ENCODE measurements at places on chromosomes 3 and 15. TPM values are rescaled to one million over a fixed set of nuclear protein-coding genes. Genes with fewer than 3 reads are reported as not detected.

GRCh38 chr3:99760629-99761028 is 57.0 kb upstream of the CMSS1 start:
- no peak for DNase-seq

DNA sequence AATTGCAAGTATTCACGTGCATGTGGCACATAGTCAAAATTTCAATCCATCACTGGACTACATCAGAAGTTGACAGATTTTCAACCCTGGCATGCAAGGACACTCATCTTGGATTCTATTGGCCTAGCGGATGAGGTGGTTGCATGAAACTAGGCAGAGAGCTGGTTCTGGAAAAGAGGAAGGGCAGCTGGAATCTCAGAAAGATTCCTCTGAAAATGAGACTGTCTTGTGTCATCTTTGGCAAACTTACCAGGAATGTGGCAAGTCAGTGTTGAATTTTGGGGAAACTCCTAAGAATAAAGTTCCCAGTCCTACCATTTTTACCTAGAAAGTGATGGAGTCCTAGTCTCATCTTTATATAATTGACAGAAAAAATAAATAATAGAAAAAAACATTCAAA is 384.3 kb upstream of the NR2F2 start:
- DNase-seq: no peak

DNA sequence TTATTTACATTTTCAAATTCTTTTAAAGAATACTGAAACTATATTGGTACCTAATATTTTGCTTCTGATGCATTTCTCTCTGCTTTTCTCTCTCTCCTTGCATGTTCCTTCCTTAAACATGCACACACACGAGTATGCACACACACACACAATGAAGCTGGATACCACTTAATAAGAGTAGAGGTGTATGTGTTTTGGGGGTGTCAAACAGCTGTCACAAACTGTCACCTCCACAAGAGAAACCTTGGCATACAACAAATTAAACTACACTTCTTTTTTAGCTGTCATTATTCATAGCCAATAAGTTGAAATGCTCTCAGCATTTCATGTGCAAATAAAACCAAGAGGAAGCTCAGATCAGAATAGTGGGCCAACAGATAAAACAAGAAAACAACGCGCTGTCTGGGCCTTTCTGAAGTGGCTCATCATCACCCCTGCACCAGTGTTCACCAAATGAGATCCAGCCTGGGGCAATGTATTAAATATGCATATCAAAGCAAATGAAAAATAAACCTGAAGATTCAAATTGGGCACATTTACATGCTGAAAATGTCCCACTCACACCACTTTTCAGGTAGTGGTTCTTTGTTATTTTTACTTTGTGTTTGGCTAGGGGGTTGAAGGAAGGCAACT is 9.7 kb downstream of the MEIS2 start:
- DNase-seq: no peak

DNA sequence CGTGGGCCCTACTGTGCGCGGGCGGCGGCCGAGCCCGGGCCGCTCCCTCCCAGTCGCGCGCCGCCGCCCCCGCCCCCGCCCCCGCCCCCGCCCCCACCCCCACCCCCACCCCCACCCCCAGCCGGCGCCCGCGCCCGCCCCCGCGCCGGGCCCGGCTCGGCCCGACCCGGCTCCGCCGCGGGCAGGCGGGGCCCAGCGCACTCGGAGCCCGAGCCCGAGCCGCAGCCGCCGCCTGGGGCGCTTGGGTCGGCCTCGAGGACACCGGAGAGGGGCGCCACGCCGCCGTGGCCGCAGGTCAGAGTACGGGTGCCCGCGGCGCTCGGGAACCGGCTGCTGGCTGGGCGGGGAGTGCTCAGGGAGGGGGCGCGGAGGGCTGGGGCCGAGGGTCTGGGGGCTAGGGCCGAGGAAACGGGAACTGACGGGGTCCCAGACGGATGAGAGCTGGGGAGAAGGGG is 1.1 kb upstream of the PPARG start:
- no peak for DNase-seq

- no peak for DNase-seq
These were observed 22.6 kb downstream of the TSPAN3 start for GRCh38 chr15:77048135-77048876.

- DNase-seq: no peak
These were observed 2.6 kb upstream of the ULK3 start for GRCh38 chr15:74845581-74845980.

DNA sequence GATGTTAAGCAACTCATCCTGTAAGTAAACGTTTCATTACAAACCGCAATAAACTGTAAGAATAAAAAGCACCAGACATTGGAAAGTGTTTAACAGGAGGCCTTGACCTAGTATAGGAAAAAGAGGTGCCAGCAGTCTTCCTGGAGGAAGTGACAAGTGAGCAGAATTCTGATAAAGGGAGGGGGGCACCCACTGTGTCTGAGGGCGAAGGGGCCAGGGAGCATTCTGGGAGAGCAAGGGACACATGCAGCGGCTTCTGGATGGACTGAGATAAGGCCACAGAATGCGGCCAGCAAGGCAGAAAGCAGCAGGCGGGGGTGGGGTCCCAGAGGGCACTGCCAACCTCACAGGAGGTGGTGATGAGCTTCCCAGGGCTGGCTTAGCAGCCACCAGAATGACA is 80.2 kb downstream of the MTHFS start:
- DNase-seq: no peak

- DNase-seq: no peak
These were observed 261.1 kb upstream of the PDZRN3 start for GRCh38 chr3:73885862-73886261.

DNA sequence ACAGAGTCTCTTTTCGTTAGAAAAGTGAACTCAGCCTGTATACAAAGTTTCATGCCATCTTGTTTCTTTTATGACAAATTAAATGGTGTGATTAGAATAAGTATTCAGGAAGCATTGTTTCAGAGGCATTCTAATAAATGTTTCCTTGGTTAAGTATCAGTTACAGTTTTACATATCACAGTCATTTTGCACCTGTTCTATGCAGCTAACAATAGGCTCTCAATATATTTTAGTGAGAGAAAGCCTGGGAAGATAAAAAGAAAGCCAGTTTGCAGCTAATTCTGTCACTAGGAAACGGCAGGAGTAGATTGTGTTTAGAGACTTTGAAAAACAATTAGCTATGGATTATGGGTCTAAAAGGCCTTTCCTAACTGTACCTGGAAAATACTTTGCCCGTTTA is 252.8 kb downstream of the ZIC1 start:
- DNase-seq: no peak

GRCh38 chr15:30953731-30954378 is 37.6 kb downstream of the MTMR10 start:
- no peak for DNase-seq

GRCh38 chr15:25056484-25057425 is 102.0 kb downstream of the SNRPN start:
- no peak for DNase-seq

GRCh38 chr3:69012800-69013252 is 658 bp downstream of the EOGT start:
- DNase-seq: no peak

GRCh38 chr3:41464858-41465257 is 265.6 kb downstream of the CTNNB1 start:
- DNase-seq: no peak

DNA sequence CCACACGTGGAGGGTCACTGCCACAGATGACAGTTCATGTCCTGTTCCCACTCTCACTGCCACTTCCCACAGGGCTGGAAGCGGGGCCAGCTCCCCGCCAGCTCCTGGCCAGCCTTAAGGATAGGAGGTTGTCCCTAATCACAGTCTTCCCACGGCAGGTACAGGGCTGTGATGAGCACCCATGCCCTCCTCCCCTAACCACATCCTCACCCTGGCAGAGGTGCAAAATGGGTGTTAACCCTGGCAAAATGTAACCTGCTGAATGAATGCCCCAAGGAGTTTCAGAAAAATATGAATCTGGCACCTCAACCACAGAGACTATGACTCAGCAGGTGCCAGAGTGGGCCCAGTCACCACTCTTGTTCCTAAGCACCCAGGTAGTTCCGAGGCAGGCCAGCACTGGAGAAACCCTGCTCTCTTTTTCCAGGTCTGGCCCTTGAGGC is 185.1 kb upstream of the TPM1 start:
- DNase-seq: no peak

DNA sequence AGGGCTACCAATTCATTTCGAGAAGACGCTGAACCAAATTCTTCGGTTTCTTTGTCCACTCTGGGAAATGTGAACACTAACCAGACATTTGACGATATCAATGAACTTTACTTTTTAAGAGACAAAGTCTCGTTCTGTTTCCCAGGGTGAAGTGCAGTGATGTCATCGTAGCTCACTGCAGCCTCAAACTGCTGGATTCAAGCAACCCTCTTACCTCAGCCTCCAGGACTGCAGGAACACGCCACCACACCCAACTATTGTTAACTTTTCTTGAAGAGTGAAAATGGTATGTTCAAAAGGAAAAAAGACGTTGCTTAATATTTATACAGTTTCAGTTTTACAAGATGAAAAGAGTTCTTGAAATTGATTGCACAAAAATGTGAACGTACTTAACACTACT is 30.6 kb downstream of the MB21D2 start:
- DNase-seq: no peak

DNA sequence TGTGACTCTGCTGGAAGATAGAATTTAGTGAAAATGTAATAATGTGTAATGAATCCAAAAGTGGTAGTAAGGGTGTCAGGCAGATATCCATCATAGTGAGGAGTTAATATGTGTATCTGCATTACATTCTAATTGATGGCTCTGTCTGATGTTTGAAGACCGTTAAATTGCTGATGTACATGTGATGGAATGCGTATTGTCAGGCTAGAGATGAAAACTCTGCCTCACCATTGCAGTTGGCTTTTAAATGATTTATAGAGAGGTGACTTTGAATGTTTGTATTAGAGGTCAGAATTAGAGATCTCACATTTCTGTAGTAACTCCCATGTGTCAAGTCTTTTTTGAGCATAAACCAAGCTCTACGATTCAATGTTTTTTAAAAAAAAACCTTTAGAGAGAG is 234.6 kb downstream of the NAALADL2 start:
- DNase-seq: no peak

- DNase-seq: no peak
These were observed 21.6 kb downstream of the SNX33 start for GRCh38 chr15:75669191-75669878.

DNA sequence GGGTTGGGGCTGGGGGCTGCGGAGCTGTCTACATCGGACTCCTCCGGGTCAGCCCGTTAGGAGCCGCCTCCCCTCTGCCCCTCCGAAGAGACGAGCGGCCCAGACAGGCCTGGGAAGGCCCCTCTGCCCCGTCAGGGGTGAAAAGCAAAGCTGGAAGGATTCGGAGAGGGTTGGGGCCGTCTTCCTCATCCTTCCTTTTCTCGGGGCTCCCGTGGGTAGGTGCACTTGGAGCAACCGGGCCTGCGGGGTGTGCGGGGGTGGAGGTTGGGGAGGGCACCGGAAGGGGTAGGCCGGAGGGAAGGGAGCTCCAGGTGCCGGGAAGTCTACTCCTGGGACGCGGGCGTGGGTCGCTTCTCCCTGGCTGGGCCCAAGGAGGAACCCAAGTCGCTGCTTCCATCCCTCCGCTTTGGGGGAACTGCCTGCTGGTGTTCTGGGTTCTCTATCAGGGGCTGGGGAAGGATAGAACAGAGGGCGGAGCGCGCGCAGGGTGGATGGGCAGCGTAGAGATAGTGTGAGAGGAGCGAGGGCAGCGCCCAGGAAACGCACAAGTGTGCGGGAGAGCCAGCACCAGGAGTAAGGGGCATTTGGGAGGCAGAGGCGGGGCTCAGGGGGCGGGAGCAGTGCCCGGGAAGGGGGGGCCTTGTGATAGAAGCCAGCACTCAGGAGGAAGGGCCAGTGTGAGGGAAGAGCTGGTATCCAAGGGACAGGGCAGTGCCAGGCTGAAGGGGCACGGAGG is 590 bp downstream of the POLR2H start:
- DNase-seq: no peak

DNA sequence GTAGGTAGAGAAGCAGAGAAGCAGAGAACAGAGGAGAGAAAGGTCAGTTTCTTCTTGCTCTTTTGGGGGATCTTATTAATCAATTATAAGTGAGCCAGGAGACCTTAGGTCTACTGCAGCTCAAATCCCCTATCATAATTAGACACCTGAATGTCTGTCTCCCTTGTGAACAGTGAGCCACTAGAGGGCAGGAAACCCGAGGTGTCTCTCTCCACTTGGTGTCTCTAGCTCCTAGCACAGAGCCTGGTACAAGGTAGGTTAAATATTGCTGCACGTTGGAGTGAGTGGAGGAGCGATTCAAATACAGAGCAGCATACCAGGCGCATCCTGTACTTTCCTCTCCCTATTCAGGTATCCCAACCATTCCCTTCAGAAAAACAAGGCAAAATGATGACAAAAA is 2.0 kb upstream of the ST8SIA2 start:
- no peak for DNase-seq

- DNase-seq: no peak
These were observed 68.3 kb upstream of the COL8A1 start for GRCh38 chr3:99570061-99570460.

DNA sequence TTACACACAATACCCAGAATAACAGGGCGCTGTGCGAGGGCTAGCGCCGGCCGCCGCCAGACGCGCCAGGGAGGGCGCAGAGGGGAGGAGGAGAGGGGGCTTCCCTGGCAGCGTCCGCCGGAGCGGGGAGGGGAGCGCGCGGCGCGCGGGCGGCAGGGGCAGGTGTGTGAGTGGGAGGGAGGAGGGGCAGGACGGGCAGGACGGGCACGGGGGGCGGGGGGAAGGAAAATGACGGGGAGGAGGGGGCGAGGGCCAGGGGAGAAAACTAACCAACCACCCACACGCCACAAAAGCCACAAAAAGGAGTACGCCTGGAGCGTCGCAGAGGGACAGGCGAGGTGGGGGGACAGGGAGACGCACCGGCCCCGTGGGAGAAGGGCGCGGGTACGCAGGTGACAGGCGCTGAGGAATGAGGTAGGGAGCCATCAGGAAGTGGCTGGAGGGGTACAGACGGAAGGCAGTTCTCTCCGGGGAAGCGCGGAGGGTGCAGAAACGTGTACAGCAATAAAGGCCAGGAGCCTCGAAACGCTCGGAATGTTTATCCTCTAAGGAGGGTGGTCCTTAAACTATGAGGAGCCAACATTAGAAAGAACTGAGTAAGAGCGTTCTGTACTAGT is 610 bp upstream of the SATB1 start:
- DNase-seq: peak; percentile 81

DNA sequence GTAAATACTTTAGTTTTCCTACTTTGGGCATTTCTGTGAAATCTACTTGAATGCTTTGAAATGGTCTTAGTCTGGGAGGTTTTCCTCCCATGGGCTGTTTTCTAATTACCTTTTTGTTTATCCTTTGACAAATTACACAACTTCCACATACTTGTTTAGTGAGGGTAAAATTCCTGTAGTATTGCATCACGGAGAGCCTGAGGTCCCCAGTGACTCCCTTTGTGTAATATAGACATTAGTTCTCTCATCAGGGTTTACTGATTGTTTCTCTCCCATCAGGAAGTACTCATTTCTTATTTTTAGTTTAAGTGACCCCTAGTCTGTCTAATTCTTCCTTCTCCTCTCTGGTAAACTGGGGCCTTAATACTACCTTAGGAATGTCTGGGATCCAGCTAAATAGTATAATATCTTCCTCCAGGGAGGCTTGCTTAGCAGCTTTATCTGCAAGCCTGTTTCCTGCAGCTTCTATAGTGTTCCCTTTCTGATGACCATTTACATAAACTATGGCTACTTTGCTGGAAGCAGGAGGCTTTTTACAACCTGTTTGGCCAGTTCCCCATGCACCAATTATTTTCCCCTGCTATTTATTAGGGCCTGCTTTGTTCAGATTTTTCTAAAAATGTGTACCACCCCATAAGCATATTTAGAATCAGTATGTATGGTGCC is 87.2 kb upstream of the XCR1 start:
- no peak for DNase-seq

KCNMB3 gene
- total RNA-seq: 2.1 TPM

SOX2 gene
- total RNA-seq: not detected

LRRC2 gene
- total RNA-seq: not detected

NLGN1 gene
- not detected for total RNA-seq

TRAT1 gene
- total RNA-seq: 3.0 TPM

MCF2L2 gene
- total RNA-seq: 3.3 TPM

MEIS2 gene
- not detected for total RNA-seq

MTFMT gene
- 18.5 TPM for total RNA-seq

Measured in natural killer cell treated with Interleukin-12 subunit alpha and Interleukin-12 subunit beta and Interleukin-15 and Interleukin-18, amount 100 ng/mL, for 72 hours (primary cell).